ENCODE measurements at places on chromosomes 7 and 10.

GRCh38 chr7:91089382-91089963 is 174.8 kb upstream of the FZD1 start:
- DNase-seq = peak; percentile 58

DNA sequence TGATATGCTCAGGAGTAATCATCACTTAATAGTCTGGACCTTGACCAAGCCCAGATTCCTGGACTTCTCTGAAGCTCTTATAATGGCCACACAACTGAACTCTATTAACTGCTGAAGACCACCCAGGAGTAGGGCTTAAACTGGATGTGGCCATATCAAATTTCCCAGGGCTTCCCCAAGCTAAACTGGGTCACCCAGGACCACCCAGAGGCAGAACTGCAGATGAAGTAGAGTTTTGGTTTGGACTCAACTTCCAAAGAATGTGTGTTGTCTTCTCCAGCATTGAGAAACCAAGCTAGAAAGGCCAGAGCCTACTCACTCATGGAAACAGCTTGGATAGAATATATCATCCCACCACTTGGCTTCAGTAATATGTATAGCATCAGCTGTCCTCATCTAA is 358.2 kb upstream of the MEOX2 start:
- DNase-seq = no peak

DNA sequence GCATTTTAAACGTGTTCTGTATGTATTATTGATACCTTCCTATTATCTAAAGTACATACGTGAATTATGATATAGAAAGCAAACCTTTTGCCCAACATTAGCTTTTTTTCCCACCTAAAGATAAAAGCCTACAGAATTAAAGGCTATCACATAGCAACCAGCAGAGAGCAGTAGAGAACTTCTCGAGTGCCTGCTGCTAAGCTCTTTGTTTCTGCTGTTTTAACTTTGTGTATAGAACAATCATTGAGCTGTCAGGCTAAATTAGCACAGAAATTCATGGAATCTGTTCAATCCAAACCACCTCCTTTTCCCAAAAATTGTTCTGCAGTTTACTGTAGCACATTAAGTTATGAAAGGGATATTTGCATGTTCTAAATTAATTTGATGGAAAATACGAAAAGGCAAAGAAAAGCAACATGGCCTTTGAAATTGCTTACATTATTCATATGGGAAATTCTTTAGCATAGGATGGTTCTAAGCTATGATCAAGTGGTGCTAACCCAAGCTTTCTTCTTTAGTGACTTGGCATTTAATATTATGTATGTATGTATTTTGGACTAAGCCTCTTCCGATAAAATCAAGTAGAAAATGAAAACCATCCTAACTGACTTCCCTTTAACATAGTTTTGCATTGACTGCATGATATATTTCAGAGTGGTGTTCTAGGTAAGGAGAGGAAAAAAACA is 1288.5 kb downstream of the GATA3 start:
- peak; percentile 42 for DNase-seq

DNA sequence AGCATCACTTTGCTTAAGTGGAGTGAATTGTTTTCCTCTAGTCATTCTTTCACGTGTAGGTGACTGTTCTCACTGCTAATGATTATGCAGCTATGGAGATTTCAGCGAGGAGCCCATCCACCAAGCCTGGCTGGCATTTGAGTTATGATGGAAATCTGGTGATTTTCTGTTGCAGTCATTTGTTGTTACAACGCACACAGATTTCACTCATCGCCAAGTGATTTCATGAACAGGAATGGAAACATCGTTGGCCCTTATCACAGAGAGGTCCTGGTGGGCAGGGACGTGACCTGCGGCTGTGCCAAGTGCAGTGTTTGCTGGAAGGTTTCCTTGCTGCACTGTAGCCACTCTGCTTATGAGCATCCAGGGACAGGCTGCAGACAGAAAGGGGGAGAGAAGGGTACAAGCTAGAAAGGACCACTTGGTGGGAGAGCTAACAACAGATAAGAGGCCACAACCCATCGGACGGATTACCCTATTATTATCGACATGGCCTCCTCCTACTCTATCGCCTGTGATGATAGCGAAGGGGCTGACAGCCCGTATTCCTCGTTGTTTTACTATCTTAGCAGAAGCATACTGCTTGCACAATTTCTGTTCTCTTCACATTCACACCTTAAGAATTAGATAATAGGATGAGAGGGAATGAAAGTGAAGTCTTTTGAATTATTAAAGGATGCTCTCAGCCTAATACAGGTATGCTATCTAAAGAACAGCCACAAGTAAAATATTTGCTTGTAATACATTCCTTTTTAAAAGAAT is 99.0 kb upstream of the PITRM1 start:
- no peak for DNase-seq

DNA sequence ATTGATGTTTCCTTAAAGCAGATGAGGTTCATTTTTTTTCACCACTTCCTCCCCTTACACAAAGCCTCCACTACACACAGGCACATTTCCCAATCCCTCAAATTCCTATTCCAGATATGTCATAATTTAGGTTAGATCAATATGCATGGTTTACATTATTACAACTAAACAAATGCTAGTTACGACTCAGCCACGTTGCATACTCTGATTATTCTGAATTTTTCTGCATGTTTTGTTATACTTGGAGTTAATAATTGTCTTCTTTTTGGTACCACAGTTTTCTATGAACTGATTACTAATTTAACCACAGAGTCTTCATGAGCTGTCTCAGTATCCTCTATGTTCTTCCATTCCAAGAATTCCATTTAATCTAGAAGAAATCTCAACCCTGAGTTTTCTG is 4.4 kb upstream of the BICC1 start:
- DNase-seq = no peak

GRCh38 chr10:80194373-80195045 is 10.8 kb downstream of the ANXA11 start:
- DNase-seq = no peak

DNA sequence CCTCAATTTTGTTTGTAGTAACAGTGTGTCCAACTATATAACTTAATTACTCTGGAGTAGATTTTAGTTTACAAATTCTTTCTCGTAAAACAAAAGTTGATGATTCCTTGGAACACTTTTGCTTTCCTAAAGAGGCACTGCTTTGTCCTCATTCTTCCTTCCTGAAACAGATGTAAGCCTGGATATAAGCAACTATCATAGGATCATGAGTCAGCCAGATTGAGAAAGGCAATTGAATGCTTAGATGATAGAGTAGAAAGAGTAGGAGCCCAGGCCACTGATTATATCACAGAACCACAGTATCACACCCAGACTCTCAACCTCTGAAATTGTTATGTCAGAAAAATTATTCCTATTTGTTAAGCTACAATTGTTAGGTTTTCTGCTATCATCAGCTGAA is 69.9 kb downstream of the TMEM106B start:
- DNase-seq = peak; percentile 34

DNA sequence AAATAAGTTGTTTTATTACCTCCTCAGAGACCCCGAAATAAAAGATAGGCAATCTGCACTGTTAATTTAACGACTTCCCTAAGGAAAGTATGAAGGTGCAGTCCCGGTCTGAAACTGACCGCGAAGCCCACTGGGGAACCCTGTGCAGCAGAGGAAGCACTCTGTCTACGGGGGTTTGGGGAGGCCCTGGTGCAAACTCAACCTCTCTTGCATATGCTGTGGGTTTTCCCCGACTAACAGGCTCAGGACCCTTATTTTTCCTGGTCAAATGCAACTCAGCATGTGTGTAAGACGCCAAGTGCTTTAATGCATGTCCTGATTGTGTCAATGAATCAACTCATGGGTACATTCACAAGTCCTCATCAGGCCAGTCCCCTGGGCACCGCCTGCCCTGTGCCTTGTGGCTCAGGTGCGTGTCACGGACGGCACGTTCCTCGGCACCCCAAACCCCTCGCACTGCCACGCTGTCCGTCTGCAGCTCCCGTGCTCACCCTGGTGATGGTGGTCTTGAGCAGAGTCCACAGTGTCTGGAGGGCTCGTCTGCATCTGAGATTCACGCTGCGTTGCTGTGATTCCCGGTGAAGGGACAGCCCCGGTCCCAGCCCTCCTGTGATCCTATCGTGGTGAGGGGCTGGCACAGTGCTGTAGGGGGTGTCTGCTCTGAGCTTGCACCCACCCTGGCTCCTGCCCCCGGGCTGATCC is 33.8 kb downstream of the JAKMIP3 start:
- DNase-seq = no peak

DNA sequence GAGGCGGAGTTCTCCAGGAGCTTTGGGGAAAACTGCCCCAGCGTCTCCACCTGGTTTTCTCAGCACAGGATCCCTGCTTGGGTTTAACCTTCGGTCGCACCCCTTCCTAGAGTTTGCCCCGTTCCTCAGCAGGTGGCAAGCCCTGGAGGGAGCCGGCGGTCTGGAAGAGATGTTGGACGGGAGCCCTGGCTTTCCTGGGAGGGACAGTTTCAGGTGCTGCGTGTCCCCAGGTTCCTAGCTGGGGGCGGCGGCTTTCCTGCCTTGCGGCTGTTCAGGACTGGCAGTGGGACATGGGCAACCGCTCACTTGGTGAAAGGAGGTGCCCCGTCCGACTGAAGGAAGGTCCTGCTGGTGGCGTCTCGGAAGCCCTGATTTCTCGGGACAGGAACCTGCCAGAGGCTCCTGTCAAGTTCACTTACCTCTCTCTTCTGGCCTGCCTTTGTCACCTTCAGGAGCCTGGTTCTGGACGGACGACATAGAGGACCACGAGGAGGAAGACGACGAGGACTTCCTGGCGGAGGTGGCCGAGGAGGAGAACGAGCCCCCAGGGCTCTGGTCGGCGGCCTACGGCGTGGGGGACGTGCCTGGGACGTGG is 14.8 kb downstream of the ZNF316 start:
- DNase-seq = no peak

- DNase-seq = no peak
Observed at GRCh38 chr7:4734587-4735345, 40.7 kb upstream of the AP5Z1 start.

DNA sequence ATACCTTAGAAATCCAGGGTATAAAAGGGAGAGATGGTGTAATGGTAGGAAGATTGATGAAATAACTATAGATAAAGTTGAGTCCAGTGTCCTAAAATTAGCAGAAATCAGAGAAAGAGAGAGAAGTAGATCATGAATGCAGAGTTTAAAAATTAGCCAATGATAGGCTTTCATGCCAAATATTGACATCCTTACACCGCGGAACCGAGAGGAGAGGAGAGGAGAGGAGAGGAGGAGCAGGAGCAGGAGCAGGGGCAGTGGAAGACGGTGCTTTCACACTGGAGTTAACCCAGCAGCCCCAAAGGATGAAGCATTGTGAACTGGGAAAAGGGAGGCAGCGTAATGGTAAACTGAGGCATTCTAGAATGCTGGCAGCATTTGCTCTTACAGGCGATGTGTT is 34.2 kb upstream of the LAMB4 start:
- no peak for DNase-seq

- no peak for DNase-seq
Observed at GRCh38 chr10:7795605-7796004, 7.6 kb downstream of the ATP5F1C start.

DNA sequence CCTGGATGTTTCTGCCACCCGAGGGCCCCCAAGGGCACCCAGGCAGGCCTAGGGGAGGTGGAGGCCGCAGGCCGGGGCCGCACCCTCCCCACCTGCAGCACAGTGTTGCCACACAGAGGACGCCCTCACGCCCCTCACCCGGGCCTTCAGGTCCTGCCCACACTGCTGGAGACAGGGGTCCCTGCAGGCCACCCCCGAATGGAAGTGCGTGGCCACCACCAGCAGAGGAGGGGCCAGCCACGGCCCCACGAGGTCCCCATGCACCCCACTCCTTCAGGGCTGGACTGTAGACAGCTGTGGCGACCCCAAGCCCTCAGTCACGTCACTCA is 35.4 kb downstream of the ADAP1 start:
- DNase-seq = no peak
